Thyroid gland (tissue), 4 donors: ENCODE measurements at places on chromosomes 7 and 10. TPM values are rescaled to one million over a fixed set of nuclear protein-coding genes. Genes with fewer than 3 reads are reported as not detected.

HOXA1 gene
- not detected for total RNA-seq

GIMAP6 gene
- total RNA-seq = 73.6 TPM

GRCh38 chr10:16867990-16868389 lies 50.8 kb upstream of the RSU1 start:
- DNase-seq = no peak

CTAGE4 gene
- total RNA-seq = 27.4 TPM

FLNC gene
- total RNA-seq = 12.6 TPM

- DNase-seq = peak; percentile 54
Measured at GRCh38 chr7:106031300-106032035, 68.4 kb downstream of the CDHR3 start.

TSPAN13 gene
- 16.8 TPM for total RNA-seq

HHEX gene
- 90.9 TPM for total RNA-seq

DNA sequence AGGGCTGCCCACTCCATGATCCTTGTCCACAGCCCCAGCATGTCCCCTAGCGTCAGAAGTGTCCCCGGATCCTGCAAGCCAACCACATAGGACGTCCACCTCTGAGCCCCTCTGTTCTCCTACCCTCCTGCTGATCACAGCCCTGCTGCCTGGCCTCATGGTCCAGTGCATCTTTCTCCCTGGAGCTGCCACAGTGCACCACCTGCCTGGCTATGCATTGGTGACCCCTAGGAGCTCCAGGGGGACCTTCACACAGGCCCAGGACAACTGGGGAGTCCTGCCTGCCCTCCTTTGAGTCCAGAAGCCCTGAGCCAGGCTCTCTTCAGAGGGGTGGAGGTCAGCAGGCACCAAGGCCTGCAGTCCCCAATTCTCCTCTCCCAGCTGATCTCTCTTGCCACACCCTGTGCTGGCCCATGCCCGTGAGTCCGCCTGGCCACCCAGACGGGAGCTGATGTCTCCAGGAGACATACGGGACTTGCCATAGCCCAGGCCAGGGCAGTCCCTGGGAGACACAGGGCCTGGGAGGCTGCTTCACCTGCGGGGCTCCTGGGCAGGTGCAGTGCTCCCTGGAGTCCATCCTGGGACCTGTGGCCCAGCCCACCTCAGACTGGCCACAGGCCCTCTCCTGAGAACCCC lies 77.4 kb upstream of the RET start:
- DNase-seq = no peak

SPOCK2 gene
- 17.6 TPM for total RNA-seq

DNA sequence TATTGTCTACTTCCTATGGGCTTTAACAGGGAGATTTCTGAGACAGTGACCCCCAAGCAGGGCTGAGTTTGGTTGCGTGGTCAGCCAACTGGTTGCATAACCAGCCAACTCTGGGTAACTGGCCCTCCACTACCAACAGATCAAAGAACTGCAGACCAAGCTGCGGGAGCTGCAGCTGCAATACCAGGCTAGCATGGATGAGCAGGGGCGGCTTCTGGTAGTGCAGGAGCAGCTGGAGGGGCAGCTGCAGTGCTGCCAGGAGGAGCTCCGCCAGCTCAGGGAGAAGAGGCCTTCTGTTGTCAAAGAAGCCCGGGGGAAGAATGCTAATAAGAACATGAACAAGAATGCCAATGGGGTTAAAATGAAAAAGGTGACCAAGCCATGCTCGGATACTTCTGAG lies 15.7 kb upstream of the FLNC start:
- no peak for DNase-seq

DNA sequence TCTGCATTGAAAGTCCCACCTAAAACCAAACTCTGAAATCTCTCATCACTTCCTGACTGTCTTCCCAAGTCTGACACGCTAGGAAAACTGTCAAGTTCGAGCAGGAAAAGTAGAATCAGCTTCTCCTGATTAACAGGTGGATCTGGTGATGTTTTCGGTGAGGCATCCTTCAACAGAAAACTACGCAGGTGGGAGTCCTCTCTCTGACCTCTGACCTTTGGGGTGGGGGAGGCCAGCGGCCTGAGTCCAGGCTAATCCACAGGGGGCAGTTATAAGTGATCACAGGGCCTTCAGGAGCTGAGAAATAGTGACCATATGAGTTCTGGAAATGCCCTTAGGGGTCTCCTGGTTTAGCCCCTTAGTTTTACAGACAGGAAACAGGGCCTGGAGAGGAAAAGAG lies 13.4 kb upstream of the NPFFR1 start:
- no peak for DNase-seq

GRCh38 chr10:132487241-132488135 lies 50.1 kb upstream of the INPP5A start:
- no peak for DNase-seq

SRRT gene
- total RNA-seq = 62.5 TPM

EPO gene
- total RNA-seq = not detected
